ENCODE measurements at places on chromosomes 4 and X.

DNA sequence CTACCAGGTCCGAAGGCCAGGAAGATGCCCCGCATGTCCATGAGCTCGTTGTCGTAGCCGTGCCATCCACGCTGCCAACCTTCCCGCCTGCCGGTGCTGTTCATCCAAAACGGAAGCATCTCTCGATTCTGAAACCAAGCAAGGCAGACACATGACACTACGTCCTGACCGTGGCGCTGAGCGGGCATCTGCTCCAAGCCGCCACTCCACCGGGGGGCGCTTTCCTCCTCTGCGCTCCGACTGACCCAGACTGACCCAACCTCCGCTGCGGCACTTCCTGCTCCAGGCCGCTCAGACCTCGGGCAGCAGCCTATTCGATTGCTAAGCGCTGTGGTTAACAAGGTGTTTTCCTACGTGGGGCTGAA is 120.5 kb downstream of the ENPP6 start:
- DNase-seq, result peak; percentile 29

- DNase-seq, result no peak
Observed at GRCh38 chr4:25089051-25089763, 58.5 kb upstream of the LGI2 start.

GRCh38 chr4:123741906-123742305 is 345.3 kb downstream of the SPRY1 start:
- peak; percentile 3 for DNase-seq

GRCh38 chr4:108168671-108169523 is at the start of gene LEF1:
TSS of gene LEF1 (minus strand) at chr4:108168932. CDS start at chr4:108167767, 1,165 bp downstream.
- peak; percentile 70 for DNase-seq

DNA sequence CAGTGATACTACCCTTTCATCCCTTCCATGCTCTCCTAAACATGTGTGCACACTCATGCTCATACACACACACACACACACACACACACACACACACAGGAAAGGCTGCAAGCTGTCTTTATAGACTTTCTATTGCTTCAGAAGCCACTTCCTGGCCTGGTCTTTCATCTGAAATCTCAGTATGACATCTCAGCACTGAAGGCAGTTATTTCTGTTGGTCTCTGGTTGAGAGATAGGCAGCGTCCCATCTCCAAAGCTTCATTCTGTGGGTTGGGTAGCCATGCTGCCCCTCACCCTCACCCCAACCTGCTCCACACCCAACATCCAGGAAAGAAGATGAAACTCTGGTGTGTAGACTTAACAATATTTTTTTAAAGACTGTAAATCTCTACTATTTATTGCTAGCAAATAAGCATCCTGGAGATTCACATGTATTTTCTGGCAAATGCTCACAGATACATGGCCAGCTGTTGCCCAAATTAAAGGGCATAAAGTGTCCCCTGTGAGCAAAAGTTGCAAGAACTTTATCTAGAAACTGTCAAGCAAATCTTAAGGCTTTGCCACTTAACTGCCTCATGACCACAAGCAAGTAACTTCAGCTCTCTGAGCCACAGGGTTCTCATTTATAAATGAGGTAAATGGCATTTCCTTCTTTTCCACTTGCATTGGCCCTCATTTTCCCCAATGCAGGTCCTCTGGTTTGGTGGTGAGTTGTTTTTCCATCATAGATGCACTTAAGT is 189.8 kb upstream of the AFF2 start:
- DNase-seq, result no peak

GRCh38 chr4:156948738-156949137 is 22.9 kb downstream of the PDGFC start:
- DNase-seq, result no peak

DNA sequence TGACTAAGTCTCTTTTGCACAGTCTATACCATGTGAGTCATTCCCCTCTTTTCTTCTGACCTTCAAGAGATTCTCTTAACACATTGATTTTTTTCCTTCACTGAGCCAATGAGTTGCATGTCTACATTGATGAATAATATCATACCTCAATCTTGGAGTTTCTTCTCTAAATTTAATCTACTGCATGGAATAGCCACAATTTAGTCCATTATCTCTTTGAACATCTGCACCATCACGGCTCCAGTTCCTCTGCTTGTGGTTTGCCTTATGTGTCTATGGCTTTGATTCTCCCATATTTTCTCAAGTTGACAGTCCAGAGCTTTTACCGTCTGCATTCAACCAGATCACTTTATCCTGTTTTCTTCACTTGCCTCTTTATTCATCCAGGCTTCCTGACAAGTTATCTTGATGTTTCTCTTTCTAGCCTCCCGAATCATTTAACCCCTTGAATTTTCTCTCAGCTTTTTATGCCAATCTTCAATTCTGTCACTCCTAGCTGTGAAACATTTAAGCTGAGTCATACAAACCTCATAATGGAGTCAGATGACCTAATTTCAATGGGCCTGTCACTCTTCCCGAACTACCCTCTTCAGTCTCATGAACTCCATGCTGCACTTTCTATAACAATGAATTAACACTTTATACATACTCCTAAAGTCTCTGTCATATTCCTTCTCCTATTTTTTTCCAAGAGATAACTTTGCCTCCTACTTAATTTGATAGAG is 222.3 kb downstream of the CPE start:
- peak; percentile 37 for DNase-seq

DNA sequence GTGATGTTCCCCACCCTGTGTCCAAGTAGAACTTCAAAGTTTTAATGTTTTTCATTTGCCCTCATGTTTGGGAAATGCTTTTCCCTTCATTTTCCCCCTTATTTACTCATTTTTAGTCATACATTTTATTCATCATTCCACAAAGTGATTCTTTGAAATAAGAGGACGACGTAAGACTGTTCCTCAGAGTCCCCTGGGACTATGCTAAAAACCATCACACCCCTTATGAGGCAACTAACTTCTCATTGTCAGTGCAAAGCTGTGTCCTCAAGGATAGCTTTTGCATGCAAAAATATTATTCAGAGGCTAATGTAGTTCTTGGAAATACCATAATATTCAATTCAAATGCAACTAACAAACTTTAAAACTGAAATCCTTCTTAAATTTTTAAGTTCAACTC is 14.8 kb upstream of the ADGRG2 start:
- DNase-seq, result no peak

DNA sequence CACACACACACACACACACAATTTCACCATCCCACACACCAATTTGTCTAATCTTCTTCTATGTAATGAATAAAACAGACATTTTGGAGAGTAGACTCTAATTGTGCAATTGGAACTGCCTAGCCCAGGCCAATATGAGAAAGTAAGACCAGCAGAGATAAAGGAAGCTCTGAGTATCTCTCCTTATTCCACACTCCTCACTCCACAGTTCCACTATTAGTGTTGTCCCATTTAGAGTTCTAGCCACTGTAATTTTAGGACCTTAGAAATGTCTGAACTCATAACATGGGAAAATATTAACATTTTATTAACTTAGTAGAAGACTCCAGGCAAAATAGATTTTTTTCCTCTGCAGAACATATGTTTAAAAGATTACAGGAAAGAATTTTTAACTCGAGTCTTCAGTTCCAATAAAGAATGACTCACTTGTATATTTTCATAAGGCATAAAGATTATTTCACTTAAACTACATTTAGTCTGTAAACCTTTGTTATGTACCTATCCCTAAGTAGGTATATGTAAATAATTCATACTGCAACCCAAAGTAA is 297.6 kb upstream of the INTU start:
- DNase-seq, result no peak

DNA sequence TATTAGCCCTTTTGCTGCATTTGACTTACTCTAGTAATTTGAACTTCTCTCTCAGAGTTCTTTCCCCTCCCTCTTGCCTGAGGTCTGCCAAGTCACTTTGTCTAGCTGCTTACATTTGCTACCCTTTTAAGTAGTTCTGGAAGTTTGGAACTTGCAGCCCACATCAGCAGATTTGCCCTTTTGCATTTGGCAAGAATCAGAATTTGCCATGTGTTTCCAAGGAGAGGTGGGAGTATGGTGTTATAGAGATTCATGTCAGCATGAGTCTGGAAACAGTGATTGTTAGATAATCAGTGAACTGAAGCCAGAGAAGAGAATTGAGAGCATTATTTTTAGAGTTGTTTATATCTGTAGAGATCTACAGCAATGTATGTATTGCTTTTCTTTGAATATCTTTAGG is 52.1 kb downstream of the KLHL34 start:
- DNase-seq, result no peak

DNA sequence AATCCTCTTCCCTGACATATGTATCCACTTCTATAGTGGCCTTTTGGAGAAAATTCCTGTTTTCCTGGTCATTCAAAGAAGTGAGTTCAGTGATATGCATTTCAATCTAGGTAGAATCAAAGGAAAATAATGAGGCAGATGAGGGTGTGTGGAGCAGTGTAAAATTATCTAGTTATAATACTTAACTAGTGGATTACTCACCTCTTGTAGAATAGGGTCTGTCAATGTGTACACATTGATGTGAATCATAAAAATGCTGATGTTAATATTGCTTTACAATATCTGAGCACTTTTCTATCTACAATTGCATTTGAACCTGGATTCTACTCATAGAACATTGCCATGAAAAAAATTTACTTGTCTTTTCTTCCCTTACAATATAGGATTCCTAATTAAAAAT is 293.5 kb downstream of the GBA3 start:
- no peak for DNase-seq

DNA sequence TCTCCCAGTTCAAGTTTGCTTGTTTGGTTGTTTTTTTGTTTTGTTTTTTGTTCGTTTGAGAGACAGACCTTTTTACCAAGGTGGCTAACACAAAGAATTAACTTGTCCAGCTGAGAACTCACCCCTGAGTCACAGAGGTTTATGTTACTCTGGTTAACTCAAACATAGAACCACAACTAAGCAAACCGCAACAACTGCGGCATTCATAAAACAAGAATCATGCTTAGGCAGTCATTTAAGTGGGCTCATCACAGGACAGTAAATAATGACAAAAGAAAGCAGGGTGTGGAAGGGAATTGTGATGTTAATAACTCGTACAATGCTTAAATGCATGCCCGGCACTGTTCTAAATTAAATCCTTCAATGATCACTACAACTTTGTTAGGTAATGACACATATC is 24.7 kb upstream of the IL13RA1 start:
- peak; percentile 75 for DNase-seq

- DNase-seq, result peak; percentile 47
Observed at GRCh38 chrX:149129767-149130166, 375.3 kb downstream of the IDS start.

DNA sequence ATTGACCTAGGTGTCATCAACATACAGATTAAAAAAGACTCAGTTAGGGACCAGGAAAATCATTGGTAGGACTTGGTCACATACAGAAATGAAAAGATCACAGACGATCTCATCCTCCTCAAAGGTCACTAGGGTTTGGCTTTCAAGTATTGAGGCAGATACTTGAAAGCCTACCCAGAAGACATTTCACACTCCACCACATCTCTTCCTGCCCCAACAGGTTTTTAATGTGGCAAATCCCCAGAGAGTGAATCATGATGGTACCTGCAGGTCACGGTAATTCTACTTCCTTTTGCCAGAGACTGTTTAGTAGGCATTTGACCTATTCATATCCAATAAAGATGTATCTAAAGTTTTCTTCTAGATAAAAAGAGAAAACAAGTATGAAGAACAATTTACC is 44.1 kb downstream of the INPP4B start:
- peak; percentile 11 for DNase-seq

- peak; percentile 4 for DNase-seq
Observed at GRCh38 chrX:54495814-54496516, at the start of gene FGD1. TSS of gene FGD1 (minus strand) at chrX:54496234. CDS start at chrX:54495432, 802 bp downstream.

GRCh38 chr4:67723949-67724348 is 23.0 kb upstream of the UBA6 start:
- DNase-seq, result no peak

- no peak for DNase-seq
Observed at GRCh38 chr4:87122252-87122651, 98.2 kb downstream of the KLHL8 start.

DNA sequence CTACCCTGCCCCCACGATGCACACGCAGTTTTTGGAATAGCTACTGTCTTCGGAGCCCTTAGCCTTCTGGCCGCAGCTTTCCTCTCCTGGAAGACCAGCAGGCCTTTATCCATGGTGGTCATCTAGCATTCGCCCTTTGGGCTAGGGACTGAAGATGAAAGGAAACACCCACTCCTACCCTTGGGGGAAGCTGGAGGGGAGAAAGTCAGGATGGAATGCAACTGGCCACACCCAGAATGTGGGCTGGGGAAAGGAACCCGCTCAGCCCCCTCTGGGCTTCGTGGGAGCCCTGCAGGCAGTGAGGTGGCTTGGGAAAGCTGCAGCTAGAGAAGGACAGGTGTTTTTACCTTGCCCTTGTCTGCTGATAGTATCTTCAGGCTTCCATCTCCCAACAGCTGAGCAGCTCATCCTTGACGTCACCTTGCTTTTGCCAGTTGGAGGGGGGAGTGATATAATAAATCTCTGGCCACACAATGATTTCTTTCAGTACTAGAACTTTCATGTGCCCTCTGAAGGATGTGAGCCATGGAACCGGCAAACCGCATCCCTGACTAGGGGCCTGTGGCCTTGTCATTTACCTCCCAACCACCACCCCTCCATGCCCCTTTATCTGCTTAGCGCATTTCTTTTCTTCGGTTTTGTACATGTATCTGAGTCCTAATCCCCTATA is 59.0 kb downstream of the ELF4 start:
- DNase-seq, result no peak

DNA sequence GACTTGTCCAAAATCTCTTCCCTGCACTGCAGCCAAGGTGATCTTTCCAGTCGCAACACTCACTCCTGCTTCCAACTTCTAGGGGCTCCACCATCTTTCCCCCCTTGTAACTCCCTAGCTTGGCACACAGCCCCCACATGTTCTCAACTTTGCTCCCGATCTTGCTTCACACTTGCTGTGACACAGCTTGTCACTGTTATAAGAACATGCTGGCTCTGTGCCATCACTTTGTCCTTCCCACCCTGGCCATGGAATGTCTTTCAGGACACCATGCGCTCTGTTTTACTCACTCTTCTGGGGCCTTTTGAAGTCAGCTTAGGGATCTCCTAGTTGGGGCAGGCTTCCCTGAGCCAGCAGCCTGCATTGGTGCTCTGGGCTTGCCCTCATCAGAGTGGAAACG is 2.5 kb downstream of the NSDHL start:
- DNase-seq, result no peak

- DNase-seq, result peak; percentile 76
Observed at GRCh38 chr4:42654631-42655268, 2.2 kb downstream of the ATP8A1 start.

DNA sequence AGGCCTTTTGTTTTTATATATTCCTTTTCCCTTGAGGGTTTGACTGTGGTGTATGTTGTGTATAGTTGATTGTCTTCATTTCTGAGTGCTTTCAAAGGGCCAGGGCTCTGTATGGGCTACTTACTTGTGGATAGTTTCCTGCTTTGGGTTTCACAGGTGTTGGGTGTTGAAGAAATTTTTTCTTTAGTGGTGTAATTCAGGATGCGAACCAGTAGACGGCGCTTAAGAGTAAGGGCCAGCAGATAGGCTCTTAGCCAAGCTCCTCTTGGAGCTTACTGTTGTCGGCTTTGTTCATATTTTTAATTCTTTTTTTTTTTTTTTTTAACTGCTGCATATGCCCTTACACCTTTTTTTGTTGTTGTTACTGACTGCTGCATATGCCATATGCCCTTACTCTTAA is 276.3 kb upstream of the GALNT7 start:
- peak; percentile 65 for DNase-seq

GRCh38 chr4:92421920-92422319 is 118.2 kb downstream of the GRID2 start:
- no peak for DNase-seq

- no peak for DNase-seq
Observed at GRCh38 chr4:146709956-146710355, 71.3 kb downstream of the POU4F2 start.

- DNase-seq, result no peak
Observed at GRCh38 chr4:172721659-172722058, 447.0 kb upstream of the GALNT7 start.

GRCh38 chr4:182765987-182766856 is 151.0 kb downstream of the DCTD start:
- DNase-seq, result no peak

- DNase-seq, result peak; percentile 75
Observed at GRCh38 chrX:45788941-45789348, 588.3 kb upstream of the DIPK2B start.

All from HT1080 (cell line).